ENCODE measurements at places on chromosomes 7 and 10.

DNA sequence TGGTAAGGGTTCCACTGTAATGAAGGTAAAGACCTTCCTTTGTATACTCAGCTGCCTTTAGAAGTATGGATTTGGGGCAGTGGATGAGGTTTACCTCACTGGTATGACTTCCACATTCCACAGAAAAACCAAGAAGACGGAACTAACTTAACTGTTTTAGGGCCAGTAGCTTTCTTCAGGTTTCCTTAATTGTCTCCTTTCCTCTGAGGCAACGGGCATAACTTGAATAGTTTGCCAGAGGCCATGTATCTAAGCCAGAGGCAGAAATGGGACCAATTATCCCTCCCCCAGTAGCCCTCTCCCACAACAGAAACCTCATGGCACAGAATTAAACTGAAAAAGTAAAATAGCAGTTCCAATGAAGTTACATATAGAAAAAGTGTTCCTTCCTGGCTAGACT, 281.7 kb downstream of the PHTF2 start:
- no peak for DNase-seq

DNA sequence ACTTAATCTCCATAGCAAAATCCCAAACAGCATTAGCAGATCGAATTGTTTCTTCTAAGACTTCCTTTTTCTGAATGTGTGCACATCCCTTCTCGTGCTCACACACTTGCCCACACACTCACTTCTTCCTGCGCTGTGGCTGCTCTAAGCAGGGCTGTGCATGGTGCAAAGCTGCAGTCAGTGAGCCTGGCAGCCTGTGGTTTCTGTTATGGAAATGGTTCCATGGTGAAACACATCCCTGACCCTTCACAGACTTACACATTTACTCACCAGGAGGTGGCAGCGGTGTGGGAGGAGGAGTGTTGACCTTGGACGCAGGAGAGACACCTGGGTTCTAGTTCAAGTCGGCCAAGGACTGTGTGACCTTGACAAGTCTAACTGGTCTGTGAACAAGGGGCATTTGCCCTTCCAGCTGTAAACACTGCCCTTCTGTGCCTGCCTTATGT, 24.9 kb downstream of the MTURN start:
- peak; percentile 34 for DNase-seq

GRCh38 chr10:57996536-57996935, 271.2 kb downstream of the IPMK start:
- DNase-seq, result no peak

GRCh38 chr7:76053461-76053860, 5.6 kb downstream of the MDH2 start:
- no peak for DNase-seq

DNA sequence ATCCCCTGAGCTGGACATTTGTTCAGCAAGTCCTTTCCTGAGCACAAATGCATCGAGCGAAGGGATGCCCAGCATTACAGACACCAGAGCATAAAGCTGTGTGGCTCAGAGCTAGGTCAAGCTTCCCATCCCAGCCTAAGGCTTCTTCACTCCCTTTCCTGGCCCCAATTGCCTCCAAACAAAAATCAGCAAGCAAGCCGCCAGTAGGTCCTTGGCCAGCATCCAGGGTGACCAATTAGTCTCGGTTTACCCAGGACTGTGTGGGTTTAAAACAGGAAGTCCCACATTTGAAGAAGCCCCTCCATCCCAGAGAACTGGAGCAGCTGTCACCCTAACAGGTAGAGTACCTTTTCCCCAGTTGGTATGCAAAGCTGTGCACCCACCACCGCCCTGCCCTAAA, 51.2 kb downstream of the PRKAG2 start:
- DNase-seq, result no peak

- DNase-seq, result peak; percentile 77
Measured at GRCh38 chr10:16891375-16892313, 74.4 kb upstream of the RSU1 start.

GRCh38 chr7:71925663-71926062, 486.5 kb downstream of the CALN1 start:
- DNase-seq, result peak; percentile 28

DNA sequence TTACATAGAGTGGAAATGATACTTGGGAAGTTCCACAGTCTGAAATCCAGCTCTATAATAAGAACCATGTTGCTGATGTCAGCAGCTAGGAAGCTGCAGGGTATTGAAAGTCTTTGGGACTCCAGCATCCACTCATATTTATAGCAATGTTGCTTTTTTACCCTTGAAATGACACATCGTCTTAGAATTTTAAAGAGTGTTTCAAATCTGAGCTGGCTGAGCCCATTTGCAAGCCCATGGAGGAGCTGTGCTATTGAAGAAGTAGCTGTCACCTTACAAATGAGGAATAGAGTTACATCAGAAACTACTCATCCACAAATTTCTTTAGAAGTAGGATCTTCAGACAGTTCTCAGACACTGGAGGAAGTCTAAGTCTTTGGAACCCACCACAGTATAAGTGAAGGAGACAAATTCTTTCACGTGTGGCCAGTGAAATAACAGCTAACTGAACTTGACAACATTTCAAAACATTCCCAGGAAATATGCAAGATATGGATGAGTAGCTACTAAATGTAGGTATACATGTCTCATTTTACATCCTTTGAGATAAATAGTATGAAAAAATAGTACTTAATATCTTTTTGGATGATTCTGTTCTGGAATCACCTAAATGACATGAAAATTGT, 203.6 kb downstream of the ZNF365 start:
- no peak for DNase-seq

GRCh38 chr10:12605580-12606405, 256.4 kb downstream of the CAMK1D start:
- no peak for DNase-seq

GRCh38 chr7:81684514-81685269, 85.2 kb downstream of the HGF start:
- DNase-seq, result peak; percentile 100

- no peak for DNase-seq
Measured at GRCh38 chr7:132419542-132419941, 156.7 kb downstream of the PLXNA4 start.
